ENCODE measurements at places on chromosomes 4 and X.

DNA sequence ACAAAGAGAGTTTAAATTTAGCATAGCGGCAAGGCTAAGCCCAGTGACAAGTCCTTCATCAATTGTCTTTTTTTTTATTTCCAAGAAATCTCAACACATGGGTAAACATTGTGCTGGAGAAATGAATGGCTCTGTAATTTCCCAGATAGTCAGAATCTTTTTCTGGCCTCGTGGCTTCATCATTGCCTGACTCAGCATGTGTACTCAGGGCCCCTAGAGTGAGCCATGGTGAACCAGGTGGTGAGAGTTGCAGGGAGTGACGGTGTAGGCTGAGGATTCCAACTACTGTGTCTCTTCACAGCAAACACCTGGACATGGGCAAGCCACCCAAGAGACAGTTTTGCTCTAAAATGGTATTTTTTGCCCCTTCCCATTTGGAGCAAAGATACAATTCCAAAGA lies 43.1 kb upstream of the UCP1 start:
- no peak for DNase-seq

GRCh38 chr4:184843984-184844554 lies 18.3 kb upstream of the ACSL1 start:
- no peak for DNase-seq

DNA sequence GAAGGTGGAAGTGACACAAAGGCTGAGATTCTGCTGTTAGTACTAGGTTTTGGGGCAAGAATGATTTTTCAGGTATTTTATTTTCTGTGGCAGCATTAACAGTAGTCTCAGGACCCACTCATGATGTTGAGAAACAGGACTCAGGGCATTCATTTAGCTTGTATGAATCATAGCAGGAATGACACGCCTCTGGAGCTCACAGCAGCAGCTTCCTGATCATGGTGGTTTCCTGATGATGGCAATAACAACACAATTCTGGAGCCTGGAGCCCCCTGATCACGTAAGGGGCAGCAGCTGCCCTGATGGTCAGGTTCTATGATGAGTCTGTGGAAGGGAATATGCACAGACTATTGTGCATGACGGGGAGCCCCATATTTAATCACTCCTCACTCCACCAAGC lies 47.0 kb downstream of the TASL start:
- no peak for DNase-seq

DNA sequence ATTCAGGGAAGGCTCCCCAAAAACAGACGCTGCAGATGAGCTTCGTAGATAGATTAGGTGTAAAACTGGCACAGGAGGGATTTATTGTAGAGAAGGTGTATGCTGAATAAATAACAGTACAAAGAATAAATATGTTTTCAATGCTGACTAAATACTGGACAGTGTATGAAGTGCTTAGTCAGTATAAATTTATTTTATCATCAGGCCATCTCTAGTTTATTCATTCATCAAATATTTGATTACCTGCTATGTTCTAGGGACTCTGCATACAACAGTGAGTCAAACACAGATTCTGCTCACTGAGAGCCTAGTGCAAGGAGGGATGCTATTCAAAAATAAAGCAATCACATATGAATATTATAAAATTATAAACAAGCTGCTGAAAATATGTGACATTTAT lies 63.6 kb upstream of the TSPAN5 start:
- no peak for DNase-seq

DNA sequence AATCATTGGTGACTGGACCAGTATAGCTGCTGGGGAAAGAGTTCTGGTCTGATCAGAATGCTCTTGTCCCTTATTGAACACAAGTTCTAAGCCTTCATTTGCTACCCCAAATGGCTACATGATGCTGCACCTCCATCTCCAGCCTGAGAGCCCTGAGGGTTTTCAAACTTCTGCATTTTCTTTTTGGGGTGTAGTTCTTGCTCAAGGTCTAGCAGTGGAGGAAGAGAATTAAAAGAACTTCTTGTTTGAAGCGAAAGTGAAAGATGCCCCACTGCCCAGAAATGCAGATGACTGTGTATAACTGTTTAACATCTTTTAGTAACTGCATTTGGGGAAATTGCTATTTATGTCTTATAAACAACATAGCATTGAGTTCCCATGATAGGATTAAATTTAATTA lies 38.5 kb downstream of the LAMTOR3 start:
- DNase-seq: no peak

- no peak for DNase-seq
These were observed 24.7 kb upstream of the PRPS1 start for GRCh38 chrX:107603429-107604159.

DNA sequence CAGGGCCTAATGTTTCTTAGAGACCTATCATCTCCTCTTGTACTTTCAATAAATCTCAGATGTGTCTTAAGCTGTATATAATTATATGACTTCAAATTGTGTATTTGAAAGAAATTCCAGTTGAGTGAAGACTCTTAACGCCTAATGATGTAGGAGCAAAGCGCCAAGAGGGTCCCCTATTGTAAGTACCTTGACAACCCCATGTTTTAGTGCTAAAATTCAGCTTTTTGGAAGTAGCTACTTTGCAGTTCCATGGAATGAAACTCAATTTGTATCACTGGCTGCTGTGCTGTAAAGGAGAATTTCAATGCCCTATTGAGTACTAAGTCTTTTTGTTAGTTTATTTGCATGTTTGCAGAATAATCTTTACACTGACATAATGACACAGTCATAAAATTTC lies 1826.6 kb upstream of the AGA start:
- DNase-seq: no peak

GRCh38 chr4:100681289-100681688 lies 163.5 kb upstream of the EMCN start:
- no peak for DNase-seq

- no peak for DNase-seq
These were observed 57.0 kb downstream of the SHROOM3 start for GRCh38 chr4:76492055-76492454.

DNA sequence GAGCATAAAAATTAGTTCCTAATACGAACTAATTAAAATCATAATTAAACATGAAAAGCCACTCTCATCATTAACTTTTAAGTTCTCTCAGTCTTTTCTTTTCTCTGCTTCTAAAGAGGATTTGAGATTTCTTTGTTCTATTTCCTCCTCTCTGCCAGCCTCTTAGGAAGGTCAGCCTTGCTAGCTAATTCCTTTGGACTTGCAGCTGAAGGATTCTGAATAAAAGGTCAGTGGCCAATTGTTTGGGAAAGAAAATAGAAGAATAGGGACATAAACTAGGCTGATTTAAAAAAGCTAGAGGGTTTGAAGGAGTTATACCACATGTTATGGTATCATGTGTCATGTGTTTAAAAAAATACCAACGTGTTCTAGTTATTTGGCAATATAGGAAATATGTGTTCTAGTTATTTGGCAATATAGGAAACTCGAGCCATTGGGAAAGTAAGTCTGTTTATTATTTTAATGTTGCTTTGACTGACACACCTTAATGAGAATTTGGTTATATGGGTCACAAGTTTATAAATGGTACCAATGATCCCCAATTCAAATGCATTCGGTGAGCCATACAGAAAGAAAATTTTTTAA lies 1668.7 kb upstream of the PCDH7 start:
- DNase-seq: no peak

DNA sequence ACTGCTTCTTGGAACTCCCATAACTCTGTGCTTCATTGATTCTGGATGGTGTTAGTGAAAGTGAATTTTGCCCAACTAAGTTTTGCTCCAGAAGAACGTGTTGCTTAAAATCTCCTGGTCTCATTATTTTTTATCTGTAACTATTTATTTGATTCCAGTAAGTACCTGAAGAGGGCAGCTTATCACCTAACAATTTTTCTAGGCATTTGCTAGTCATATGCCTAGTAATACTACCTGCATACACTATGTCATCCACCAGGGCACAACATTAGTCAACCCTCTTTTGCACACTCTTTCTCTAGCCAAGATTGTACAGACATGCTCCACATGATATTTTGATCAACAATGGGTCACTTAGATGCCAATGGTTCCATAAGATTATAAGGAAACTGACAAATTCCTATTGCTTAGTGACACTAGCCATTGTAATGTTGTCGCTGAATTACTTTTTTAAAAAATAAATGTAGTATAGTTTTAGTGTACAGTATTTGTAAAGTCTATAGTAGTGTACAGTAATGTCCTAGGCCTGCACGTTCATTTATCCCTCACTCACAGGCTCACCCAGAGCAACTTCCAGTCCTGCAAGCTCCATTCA lies 499.9 kb upstream of the AADAT start:
- DNase-seq: no peak

GRCh38 chrX:150983521-150984168 lies 510 bp downstream of the HMGB3 start:
- DNase-seq: no peak

GRCh38 chr4:85548841-85549240 lies 73.9 kb downstream of the ARHGAP24 start:
- no peak for DNase-seq

DNA sequence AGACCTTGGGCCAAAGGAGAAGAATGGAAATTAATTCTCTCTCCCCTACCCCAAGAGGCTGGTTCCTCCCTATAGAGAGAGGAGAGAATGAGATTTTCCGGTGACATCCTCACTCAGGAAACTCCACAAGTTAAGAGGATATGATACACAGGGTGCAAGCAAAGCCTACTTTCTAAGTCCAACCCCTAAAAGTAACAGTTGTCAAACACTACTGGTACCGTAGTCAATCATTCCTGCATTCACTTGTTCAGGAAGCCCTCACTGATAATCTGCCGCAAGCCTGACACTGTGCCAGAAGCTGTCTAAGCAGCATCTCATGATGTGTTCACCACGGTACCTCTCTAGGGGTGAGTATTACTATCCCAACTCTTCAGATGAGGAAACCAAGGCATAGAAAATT lies 41.7 kb downstream of the KDR start:
- no peak for DNase-seq

DNA sequence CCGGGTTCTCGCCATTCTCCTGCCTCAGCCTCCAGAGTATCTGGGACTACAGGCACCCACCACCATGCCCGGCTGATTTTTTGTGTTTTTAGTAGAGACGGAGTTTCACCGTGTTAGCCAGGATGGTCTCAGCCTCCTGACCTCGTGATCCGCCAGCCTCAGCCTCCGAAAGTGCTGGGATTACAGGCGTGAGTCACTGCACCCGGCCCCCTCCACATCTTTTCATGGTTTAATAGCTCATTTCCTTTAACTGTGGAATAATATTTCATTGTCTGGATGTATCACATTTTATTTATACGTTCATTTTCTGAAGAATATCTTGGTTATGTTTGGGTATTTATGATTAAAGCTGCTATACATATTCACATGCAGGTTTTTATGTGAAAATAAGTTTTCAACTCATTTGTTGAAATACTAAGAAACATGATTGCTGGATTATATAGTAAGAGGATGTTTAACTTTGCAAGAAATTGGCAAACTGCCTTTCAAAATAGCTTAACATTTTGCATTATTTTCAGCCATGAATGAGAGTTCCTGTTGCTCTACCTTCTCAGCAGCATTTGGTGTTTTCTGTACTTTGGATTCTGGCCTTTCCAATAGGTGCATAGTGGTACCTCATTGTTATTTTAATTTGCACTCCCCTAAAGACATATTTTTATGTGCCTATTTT lies 591.9 kb downstream of the TECRL start:
- no peak for DNase-seq

GRCh38 chr4:1572964-1573720 lies 111.0 kb downstream of the FAM53A start:
- no peak for DNase-seq

DNA sequence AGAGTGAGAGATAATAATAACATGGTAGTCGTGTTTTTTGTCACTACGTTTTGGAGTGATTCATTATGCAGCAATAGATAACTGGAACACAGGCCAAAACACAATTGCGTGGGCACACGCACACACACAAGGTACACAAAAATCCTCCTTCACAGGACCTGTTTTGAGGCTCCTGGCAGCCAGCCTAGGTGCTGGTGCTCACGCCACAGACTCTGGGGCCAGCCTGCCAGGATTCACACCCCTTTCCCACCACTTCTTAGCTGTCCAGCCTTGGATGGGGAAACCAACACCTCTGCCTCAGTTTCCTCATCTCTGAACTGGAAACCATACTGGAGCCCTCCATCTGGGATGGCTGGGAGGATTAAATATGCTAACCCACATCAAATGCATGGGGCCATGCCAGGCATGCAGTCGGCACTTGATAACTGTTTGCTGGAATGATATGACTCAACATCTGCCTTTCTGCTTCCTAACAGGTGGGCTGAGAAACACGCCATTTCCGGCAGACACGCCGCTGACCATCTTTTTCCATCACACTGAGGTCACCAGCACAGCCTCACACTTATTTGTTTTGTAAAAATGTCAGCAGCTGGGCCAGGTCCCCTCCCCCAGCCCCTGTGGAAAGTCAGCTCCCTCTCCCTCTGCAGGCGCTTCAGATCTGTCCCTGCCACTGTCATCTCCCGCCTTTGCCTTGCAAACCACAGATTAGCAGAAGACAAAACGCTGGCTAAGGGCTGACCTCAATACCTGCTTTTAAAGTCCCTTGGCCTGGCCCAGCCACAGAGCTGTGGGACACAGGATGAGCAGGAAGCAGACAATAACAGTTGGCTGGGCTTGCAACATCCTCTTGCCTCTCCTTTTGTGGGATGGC lies 237.5 kb downstream of the BCOR start:
- no peak for DNase-seq

DNA sequence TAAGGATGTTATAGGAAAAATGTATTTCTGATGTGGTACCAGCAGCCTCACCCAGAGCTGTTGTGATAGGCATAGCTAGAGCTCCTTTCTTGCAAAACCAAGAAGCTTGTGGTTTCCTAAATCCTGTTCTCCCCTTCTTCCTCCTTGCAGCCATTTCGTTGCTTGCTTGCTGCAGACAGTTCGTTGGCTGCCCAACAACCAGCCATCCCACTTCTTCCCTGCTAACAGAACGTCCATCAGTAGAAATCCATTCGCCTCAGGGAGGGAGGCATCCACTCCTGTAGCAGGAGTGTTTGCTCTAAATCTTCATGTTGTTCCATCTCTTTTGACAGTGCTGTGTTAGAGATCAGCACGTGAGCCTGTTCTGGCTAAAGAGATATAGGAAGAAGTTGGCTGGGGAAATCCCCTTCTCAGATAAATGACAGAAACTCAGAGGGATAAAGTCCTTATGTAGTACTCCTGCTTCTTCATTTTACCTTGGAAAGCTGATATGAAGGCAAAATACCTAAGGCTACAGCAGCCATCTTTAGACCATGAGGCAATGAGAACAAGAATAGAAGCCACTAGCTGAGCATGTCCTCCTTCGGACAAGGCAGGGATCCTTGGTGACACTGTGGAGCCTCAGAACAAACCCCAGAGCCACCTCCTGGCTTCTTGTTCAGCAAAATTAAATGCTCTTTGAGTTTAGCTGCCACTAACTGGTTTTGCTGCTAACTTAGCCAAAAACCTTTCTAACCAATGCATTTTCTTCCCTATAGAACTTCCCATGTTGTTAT lies 68.4 kb upstream of the RELL1 start:
- DNase-seq: no peak

DNA sequence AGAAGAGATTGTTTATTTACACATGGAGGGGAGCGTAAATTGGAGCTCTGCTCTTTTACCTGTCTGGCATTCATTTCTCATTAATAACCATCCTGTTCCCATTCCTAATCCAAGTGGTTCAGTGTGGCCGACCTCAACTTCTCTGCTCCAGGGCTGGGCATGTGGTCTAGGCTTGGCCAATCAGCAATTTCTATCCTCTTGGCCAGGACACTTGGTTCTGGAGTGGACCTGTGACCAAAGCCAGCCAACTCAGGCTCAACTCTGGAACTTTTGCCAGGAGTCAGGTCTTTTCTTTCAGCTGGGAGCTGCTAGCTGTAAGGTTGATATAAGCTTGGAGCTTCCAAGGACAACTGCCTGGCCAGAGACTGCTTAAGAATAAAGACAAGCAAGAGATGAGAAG lies 15.6 kb upstream of the RASL11B start:
- DNase-seq: no peak

- no peak for DNase-seq
These were observed 51.9 kb downstream of the TEX13A start for GRCh38 chrX:105168577-105168976.
